ENCODE measurements at places on chromosomes 13 and 19.

- no peak for DNase-seq
These were observed 2.0 kb upstream of the CCDC97 start for GRCh38 chr19:41307954-41308449.

DNA sequence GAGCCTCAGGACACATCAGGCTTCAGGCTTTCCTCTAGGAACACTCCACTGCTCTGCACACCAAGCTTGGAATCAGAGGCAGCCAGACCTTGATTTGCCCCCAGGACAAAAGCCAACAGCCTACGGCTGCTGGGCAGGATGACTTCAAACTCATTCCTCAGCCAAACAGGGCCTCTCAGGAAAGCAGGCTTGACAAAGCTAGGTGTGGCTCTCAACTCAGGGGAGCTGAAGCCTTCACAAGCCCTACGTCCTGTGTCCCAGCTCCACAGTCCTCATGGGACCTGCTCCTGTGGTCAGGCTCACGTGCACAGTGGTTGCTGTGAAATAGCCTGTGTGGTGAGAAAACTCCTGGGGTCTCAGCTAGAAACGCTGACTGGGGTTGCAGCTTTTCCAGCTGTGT lies 398.9 kb upstream of the ZNF507 start:
- DNase-seq = no peak

DNA sequence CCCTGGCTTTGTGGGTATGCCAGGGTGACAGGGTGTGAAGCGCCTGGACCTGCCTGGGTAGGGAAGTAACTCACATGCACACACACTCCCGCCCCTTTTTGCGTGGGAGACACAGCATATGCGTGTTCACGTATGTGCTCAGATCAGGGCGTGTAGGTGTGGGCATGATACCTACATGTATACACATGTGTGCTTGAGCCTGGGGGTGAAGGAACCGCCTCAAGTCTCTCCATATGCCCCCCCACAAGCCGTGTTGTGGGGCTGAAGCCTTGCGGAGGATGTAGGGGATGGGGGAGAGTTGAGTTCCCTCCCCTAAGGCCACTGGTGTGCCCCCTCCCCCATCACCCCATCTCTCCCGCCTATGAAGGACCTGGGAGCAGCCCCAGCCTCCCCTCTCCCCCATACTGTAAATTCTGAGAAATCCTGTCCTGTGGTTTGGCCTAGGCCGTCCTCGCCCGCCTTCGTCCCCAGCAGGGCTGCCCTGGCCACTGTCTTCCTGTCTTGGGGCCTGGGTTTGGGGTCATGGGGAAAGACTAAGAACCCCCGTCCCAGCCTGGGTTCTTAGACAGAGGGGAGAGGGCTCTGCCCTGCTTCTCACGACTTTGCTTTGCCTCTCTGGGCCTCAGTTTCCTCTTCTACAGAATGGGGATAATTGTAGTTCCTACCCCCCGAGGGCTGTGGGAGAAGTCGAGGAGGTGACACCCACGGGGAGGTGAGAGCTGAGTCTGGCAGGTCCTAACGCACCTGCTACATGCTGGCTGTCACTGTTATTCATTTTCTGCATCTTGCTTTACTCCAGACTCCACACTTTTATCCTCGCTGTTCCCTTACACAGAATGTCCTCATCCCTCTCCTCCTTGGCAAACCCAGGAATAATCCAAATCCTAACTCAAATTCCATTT lies 14.3 kb downstream of the ACTL9 start:
- no peak for DNase-seq

GRCh38 chr13:49146950-49147355 lies 73.2 kb upstream of the MLNR start:
- no peak for DNase-seq

- no peak for DNase-seq
These were observed 292.4 kb downstream of the EFNB2 start for GRCh38 chr13:106243011-106243565.

DNA sequence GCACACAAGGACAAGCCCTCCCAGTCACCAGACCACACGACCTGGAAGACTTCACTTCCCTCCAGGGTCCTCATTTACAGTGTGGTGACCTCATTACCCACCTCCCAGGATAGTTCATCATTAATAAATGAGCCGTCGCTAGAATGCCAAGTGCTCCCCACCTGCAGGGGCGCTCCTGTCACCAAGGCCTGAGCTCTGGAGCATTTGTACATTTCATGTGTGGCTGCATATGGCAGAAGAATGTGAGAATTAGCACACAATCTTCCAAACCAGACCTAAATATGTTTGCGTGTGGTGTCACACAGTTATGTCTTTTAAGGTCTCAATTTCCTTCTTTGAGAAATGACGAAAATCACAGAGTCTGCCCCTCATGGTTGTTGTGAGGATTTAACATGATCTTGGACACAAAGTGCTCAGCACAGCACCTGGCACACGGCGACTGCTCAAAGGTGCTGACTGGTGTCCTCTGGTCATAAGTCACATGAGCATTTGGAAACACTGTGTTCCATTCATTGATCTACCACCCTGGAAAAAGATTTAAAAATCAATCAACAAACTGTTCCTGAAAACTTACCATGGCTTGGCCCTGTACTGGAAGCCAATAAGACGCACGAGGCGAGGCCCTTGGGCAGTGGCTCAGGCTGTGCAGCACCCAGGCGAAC lies 150.6 kb upstream of the SPACA7 start:
- no peak for DNase-seq

DNA sequence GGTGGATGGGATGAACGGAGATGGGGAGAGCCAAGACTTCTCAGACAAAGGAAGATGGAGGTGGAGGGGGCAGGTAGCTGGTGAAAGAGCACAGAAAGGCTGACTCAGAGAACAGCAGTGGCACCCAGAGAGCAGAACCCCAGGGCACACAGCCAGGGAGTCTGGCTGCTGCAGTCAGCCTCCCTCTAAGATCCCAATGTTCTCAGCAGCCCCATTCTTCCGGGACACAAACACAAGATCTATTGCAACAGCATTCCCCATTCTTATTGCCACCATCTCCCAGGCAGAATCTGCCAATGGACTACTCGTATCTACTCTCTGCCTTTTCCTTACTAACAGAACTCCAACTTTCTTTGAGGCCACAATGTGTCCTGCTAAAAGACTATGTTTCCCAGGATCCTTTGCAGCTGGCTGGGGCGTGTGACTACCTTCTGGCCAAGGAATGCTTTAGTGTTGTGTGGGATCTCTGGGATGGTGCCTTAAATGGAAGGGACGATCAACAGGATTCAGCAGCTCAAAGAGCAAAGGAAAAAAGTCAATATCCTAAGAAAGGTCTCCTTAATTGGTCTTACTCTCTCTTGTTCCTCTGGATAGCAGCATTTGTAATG lies 7.5 kb downstream of the THAP8 start:
- DNase-seq = no peak

GRCh38 chr13:74922963-74923362 lies 559.0 kb downstream of the TBC1D4 start:
- DNase-seq = no peak

- DNase-seq = no peak
These were observed 27.8 kb downstream of the ARID3A start for GRCh38 chr19:953445-954271.

DNA sequence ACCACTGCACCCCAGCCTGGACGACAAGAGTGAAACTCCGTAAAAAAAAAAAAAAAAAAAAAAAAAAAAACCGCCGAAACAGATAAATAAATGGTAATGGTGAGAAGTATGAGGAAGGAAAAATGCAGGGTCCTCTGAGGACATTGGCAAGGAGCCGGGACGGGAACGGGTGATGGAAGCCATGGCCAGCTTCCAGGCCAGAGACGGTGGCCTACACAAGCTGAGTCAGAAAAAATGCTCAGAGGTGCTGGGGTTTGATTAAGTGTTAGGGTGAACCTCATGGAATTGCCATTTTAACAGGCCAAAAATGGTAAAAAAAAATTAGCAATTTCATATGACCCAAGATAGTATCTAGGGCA lies 866 bp upstream of the ZSWIM4 start:
- DNase-seq = peak; percentile 67

DNA sequence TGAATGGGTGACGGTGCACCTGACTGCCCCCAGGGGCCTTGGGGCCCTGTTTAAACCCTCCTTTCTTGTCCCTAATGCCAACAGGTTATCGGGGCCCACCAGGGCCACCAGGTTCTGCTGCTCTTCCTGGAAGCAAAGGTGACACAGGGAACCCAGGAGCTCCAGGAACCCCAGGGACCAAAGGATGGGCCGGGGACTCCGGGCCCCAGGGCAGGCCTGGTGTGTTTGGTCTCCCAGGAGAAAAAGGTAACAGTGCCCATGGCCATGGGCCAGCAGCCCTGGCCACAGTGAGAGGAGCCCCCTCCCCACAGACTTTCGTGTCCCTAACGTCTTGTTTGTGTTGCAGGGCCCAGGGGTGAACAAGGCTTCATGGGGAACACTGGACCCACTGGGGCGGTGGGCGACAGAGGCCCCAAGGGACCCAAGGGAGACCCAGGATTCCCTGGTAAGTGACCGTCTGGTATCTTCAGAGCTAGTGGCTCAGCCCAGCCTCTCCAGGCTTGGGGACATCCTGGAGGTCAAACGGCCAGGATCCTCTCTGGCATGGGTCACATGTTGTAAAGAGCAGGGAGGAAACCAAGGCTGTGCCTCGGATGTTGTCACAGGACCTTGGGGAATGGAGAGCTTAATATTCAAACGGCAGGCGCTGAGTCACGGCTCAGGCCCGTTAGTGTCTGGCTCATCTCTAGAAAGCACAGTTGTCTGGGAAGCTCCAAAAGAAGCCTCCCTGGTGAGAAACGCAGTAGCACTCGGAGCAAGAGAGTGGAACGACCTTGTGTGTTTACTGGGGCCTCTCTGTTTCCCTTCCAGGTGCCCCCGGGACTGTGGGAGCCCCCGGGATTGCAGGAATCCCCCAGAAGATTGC lies 58.3 kb downstream of the RAB20 start:
- no peak for DNase-seq

DNA sequence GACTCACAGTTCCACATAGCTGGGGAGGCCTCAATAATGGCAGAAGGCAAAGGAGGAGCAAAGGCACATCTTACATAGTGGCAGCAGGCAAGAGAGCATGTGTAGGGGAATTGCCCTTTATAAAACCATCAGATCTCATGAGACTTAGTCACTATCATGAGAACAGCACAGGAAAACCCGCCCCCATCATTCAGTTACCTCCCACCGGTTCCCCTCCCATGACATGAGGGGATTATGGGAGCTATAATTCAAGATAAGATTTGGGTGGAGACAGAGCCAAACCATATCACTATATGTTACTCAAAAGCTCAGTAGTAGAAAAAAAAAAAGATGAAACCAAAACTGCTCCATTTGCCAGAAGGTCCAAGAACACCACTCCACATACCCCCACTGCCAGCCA lies 58.5 kb downstream of the DNAJC15 start:
- no peak for DNase-seq

- DNase-seq = no peak
These were observed 233.8 kb upstream of the PRR20A start for GRCh38 chr13:56906909-56907308.

- DNase-seq = no peak
These were observed 416.4 kb downstream of the TSHZ3 start for GRCh38 chr19:30932854-30933253.

GRCh38 chr19:17125728-17126677 lies 50.4 kb downstream of the MYO9B start:
- DNase-seq = peak; percentile 76

DNA sequence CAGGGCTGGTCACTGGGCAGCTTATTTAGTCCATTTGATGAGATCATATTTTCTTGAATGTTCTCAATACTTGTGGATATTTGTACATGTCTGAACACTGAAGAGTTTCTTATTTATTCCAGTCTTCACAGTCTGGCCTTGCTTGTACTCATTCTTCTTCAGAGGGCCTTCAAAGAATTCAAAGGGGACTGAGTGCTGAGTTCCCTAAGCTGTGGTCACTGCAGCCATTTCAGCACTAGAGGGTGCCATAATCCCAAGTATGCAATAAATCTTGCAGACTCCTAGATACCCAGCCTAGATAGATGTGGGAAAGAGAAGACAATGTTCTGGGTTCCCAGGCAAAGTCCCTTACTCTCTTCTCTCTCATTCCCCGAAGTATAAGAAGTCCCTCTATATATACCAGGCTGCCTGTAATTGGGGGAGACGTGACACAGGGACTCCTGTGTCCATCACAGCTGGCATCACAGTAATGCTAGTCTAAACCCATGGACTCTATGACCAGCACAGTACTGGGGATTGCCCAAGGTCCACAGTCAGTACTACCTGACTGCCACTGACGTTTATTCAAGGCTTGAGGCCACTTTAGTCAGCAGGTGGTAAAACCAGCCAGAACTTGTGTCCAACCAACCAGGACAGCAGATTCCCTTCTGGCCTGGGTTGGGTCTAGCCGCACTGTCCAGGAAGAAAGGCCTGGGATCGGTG lies 8.9 kb upstream of the VN1R1 start:
- peak; percentile 67 for DNase-seq

DNA sequence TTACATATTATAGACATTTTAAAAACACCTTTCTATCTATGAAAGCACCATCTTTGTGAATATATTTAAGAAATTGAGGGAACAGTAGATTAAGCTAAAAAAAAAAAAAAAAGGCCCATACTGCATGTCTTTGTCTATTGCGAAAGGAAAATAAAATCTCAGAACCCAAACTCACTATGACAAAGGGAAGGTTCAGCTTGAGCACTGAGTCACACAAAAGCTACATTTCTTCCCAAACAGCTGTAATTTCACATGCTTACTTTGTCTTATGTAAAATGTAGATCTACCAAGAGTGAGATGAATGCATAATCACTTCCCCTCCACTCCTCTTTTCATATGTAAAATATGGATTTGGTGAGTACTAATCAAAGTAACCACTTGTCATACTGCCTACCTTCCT lies 640.1 kb upstream of the KLF12 start:
- no peak for DNase-seq

- DNase-seq = no peak
These were observed 9.8 kb upstream of the SLC44A2 start for GRCh38 chr19:10615429-10616023.
